ENCODE measurements at places on chromosomes 2 and 18. TPM values are rescaled to one million over a fixed set of nuclear protein-coding genes. Genes with fewer than 3 reads are reported as not detected.

The ZEB2 gene
- total RNA-seq, result 141 TPM

The SP5 gene
- 2.8 TPM for total RNA-seq

The DRC1 gene
- not detected for total RNA-seq

The C18orf54 gene
- total RNA-seq, result 4.2 TPM

The VIT gene
- 1.1 TPM for total RNA-seq

GRCh38 chr2:39141334-39142271, 20.8 kb upstream of the SOS1 start:
- no peak for DNase-seq

DNA sequence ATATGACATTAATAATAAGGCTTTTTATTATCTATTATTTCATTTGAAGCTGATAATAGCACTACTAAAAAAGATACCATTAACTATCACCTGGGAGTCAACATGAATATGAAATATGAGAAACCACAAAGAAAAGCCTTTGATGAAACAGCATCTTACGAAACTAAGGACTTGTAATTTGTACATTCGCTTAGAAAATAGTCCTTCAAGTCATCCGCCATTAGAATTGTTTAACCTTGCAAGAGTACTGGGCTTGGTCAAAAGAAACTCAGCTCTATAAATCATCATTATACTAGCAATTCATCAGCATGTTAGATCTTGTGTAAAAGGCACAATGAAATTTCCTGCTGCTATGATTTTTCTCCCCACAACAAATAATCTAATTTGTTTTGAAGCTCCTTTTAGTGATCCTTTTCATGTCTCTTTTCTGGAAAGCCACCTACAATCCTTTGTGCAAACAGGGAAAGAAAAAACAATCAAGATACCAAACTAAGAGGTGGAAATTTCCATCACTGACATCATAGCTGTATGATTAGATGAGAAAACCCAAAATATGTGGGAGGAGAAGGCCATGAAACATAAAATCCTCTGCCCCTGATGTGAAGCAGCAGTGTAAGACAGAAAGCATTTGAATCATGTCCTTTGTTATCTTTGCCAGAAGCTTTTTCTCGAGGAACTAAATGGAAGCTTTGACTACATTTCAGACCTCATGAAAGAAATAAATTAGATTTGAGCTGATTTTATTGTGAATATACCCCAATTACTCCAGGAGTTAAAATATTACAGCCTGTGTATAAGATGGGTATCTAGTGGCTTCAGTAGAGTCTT, 31.2 kb downstream of the SCN9A start:
- DNase-seq, result no peak

- DNase-seq, result no peak
These were observed 108.2 kb upstream of the CTDP1 start for GRCh38 chr18:79571211-79572092.

GRCh38 chr2:34827398-34827797, 1228.3 kb upstream of the FAM98A start:
- DNase-seq, result no peak

GRCh38 chr2:25078170-25079049, 36.5 kb downstream of the EFR3B start:
- no peak for DNase-seq

GRCh38 chr18:39276764-39277163, 1711.2 kb upstream of the CELF4 start:
- DNase-seq, result no peak

GRCh38 chr2:10741139-10741538, 19.7 kb downstream of the ATP6V1C2 start:
- DNase-seq, result no peak
